Occipital lobe (tissue), 3 donors: ENCODE measurements at places on chromosomes 6 and 20.

- DNase-seq = no peak
Measured at GRCh38 chr6:32271429-32271828, 47.6 kb upstream of the NOTCH4 start.

DNA sequence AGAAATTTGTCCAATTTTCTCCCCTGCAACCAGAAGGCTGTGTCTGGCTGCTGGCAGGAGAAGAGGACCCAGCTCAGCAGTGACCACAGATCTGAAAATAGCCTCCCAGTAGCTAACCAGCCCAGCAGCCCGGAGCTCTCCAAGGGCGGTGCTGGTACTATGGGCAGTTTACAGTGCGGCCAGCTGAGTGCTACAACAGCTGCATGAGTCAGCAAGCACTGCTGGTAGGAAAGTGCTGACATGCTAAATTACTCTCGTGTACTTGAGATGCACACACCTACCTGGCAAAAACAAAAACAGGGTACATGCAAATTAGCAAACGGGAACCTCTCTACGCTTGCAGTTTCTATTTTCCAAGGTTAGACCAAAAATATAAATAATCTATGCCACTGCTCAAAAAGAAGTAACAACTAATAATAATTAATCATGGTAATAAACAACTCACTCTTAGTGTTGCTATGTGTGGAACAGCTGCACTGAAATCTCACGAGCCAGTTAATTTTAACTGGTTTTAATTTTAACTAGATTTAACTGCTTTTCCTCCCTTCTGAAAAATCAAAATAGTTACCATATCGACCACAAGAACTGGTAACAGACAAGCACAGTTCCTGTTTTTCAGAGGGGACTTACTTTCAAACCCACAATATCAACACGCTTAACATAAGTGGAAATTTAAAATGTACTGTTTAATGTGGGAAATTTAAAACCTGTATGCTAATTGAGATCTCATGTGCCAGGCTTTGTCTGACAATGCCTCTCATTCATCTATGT, 10.8 kb downstream of the BACH2 start:
- DNase-seq = peak; percentile 72

DNA sequence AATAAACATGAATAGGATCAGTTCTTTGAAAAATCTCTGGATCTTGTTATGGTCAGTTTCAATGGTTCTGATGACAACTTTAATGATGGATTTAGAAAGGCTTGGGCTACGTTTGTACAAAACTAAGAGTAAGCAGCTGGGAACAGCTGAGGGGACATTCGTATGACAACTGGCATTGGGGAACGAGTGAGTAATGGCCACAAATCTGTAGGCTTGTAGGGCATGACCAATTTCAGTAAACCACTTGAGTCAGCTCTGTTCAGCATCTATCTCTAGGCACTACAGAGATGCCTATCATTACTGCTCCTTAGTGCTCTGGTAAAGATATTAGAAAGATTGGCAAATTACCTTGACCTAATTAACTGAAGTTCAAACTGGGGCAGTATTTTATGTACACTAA, 1375.6 kb downstream of the EPHA7 start:
- no peak for DNase-seq

- no peak for DNase-seq
Measured at GRCh38 chr6:127300411-127300810, 33.7 kb downstream of the RNF146 start.

DNA sequence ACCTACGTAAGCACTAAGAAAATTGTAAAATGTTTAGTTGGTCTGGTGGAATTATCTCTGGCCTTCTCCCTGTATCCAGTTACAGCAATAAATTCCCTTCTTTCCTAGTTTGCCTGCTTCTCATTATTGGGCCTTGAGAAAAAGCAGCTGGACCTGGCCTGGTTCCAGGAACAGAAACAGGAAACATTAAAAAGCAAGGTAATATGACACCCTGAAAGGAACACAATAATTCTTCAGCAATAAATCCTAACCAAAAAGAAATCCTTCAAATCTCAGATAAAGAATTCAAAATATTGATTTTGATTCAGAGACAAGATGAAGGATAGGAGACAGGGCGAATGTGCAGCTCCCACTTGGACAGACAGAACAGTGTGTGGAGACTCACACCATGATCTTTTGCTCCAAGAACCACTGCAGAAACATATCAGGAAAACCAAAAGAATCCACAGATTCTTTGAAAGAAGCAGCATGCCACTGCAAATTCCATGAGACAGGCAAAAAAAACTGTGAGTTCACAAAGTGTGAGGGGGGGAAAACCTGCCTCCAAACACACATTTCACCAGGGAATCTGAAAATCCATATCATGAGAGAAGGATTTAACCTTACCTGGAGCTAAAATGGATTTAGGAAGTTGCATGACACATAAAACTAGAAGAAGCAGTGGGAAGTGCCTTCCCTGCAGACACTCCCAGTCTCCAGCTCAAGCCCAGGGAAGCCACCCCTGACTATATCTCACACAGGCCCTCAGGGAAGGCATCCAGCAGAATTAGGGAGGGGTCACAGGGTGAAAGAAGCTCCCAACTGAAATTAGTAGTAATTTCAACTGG, 28.9 kb downstream of the TREM1 start:
- DNase-seq = no peak

DNA sequence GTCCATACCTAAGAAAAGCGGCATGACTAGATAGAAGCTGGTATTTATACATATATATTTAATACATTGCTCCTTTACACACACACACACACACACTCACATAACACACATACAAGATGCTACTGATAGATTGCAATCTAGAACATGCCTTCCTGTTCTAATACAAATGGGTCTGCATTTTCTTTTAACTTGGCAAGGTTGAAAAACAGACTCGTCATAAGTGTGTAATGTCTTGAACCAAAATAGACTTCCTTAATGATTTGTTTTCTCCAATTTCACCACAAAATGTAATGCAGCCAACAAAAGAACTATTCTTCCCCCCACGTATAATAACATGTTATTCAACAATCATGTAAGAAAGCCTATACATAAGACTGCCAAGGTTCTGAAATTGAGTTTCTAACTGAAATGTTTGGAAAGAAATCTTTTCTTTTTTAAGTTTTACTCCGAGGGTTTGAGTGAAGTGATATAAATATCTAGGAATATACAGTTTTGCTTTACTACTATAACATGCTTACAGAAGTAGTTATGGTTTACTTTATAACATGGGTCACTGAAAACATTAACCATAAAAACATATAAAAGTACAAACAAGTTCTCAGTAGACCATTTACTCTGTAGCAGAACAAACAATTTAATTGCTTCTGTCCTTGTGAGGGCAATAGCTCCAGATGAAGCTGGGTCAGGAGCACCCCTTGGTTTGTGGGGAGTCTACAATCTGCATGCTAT, 207.5 kb downstream of the FOXC1 start:
- no peak for DNase-seq

DNA sequence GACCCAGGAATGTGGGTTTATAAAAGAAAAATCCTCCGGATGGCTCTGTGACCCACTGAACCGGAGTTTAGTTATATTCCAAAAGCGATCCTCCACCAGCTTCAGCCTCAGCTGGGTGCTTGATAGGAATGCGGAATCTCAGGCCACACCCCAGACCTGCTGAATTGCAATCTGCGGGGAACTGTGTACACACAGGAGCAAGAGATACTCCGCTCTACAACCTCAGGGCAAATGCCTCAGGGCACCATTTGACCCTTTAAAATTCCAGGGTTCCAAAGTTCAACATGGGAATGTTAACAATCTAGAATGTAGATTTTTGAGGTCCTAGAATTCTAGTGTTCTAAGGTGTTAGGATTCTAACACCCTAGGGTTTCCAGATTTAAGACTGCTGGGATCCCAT, 10.8 kb downstream of the BPIFA2 start:
- DNase-seq = no peak

GRCh38 chr6:74603322-74604076, 602.4 kb downstream of the COL12A1 start:
- no peak for DNase-seq

DNA sequence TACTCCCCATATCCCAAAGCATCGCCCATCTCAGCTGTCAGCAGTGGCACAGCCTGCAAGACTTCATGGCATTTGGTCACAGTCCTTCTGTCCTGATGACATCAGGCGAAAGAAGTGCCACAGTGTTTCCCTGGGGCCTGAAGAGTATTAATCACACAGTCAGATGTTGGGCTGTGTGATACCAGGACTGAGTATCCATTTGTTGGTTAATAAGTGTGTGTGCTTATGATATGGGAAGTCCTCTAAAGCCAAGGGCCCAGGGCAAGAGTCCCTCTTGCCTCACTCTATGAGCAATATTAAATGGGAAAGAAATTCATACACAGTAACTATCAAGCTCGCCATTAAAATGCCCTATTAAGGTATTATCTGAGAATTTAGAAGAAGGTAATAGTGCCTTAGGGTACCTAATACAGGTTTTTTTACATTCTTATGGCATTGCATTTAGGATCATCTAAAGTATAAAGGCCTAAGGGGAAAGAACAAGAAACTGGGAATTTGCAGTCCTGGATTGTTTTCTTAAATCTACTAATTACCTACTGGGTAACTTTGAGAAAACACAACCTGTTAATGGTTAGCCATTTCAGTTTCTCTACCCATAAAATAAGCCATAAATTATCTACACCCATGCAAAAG, 204.1 kb upstream of the PREP start:
- DNase-seq = no peak

GRCh38 chr20:4956200-4956810, 45.0 kb downstream of the SLC23A2 start:
- DNase-seq = no peak

GRCh38 chr20:1124421-1124820, 6.0 kb downstream of the PSMF1 start:
- DNase-seq = no peak

DNA sequence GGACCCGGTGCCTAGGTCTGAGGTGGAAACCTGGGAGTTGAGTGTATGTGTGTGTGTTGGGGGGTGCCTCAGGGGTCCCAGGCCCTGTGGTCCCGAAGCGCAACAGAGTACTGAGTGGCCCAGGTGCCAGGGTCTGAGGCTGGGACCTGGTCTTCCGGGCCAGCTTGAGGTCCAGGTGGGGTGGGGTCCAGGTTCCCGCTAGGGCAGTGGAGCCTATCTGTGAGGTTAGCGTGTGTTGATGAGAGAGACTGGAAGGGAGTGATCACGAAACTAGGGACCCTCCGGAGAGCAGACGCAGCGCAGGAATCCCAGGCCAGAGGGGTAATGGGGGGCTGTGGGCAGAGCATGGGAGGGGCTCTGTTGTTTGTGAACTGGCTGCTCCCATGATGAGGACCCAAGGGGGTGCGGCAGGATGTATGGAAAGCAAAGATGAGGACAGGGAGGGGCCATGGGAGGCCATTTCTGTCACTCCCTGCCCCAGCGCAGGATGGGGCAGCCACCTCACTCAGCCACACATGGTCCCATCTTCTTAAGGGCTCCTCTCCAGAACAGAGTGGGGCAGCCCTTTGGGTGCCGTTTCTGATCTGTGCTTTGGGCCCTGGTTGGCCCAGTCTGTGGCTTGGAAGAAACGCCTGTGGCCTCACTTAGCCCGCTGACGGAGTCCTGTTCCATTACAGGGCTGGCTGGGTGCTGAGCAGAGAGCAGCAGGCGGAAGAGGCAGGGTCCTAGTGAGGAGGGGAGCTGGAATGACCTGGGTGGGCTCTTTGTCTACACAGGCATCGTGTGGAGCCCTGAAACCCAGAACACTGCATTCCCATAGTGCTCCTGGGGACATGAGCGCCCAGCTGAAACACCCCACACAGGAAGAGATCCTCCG, 872 bp downstream of the HSPA12B start:
- DNase-seq = no peak

DNA sequence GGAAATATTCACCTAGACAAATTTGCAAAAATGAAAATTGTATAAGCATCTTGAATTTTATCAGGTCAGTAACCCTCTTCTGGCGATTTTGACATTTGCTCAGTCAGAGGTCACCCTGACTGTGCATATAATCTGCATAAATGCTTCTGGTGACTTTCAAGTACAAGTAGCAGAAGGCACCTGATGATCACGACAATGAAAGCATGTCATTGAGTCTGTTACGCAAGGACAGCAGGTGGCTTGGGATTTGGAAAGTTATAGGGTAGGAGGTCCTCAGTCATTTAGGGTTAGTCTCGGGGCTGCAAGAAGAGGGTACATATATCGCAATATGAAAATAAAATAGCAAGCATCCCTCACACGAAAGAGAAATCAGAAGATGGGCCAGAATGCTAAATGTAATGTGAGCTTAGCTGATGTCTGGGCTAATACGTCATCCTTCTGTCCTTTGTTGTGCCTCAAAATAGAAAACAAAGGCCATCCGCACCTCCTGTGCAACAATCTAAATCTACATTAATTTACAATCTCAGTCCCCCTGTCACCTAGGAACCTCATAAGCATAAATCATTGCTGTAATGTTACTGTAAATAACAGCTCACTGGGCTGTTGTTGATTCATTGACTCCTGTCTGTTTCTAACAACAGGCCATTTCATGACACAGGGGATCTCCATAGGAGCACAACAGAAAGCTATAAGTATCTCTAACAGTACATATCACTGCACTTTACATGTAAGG, 155.2 kb upstream of the RSPO3 start:
- no peak for DNase-seq

GRCh38 chr6:81744131-81744530, 8.3 kb downstream of the TENT5A start:
- DNase-seq = no peak

GRCh38 chr6:166308033-166308768, at the start of gene PRR18:
TSS of gene PRR18 (minus strand) at chr6:166308392. CDS start at chr6:166308142, 250 bp downstream.
- peak; percentile 56 for DNase-seq

GRCh38 chr20:3866464-3866863, 19.8 kb downstream of the MAVS start:
- no peak for DNase-seq

- DNase-seq = no peak
Measured at GRCh38 chr6:72042088-72042487, 155.7 kb downstream of the RIMS1 start.

DNA sequence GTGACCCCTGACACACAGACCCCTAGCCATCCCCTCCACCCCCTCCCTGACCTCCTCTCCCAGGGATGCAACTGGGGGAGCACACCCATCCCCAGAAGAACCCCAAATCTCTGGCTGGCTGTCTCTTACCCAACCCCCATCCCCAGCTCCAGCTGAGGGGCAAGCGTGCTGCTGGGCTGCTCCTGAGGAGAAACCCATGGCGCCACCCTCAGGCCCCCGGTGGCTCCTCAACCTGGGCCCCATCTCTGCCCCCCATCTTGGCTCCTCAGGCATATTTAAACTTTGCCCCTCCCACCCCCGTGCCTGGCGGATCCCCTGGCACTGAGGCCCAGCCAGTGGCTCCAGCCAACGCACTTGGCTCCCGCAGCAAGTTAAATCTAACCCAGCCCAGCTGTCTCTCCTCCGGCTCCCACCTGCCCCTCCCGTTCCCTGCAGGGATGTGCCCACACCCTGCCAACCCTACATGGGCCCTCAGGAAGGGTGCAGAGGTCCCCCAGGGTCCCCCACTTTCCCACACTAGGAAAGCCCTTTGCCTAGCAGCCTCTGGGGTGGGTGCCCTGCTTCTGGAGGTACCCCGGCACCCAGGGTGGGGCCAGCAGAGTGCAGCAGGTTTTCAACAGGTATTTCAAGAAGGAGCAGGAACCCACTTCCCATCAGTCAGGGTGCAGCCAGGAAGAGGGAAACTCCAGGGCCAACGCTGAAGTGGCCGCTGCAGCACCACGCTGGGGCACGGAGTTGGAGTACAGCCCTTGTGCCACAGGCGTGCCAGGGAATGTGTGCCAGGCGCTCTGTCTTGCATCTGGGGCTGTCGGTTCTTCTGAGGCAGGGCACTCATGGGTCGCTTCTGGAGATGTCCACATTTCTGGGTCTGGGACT, 5.3 kb upstream of the OSBPL2 start:
- no peak for DNase-seq
